ENCODE measurements at places on chromosomes 2 and 18.

DNA sequence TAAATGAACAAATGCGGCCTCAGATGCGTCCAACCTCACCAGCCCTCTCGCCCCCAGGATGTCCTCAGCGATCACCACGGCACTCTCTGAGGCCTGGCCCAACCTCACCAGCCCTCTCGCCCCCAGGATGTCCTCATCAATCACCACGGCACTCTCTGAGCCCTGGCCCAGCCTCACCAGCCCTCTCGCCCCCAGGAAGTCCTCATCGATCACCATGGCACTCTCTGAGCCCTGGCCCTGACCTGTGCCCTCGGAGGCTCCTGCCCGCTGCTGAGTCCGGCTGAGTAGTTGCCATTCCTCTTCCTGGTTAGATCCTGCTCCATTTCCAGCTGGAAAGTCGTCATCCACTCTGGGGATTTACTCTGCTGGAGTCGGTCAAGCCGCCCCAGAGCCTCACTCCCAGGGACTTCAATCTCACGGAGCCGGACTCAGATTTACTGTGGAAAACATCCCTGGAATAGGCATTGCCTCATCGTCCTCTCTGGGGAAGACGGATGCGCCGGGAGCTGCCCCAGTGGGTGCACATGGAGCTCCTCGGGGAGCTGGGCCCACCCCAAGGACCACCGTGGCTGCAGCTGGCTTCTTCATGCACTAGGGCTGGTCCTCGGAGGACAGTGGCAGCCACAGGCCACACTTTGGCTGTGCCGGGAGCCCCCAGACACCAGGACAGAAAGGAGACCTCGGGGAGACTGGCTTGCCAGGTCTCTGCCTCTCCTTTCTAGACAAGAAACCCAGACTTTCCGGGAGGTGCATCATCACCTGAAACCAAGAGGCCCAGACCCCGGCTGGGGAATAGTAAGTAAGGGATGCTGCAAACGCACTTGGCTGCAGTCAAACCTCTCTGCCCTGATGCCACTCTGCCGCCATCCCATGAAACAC lies 230.6 kb downstream of the EIPR1 start:
- DNase-seq, result no peak

GRCh38 chr2:60357996-60358395 lies 195.5 kb downstream of the BCL11A start:
- no peak for DNase-seq

DNA sequence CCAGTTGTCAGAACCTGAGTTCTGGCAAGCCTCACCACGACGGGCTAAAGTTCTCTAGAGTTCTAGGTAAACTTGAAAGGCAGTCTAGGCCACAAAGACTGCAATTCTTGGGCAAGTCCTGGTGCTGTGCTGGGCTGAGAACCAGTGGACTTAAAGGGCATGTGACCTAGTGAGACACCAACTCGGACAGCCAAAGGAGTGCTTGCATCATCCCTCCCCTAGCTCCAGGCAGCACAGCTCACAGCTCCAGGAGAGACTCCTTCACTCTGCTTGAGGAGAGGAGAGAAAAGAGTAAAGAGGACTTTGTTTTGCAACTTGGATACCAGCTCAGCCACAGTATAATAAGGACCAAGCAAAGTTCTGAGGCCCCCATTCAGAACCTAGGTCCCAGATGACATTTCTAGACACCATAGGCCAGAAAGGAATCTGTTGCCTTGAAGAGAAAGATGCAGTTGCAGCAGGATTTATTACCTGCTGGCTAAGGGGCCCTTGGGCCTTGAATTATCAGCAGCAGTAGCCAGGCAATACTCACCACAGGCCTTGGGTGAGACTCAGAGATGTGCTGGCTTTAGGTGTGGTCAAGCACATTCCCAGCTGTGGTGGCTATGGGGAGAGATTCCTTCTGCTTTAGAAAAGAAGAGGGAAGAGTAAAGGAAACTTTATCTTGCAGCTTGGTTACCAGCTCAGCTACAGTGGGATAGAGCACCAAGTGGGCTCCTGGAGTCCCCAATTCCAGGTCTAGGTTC lies 51.8 kb downstream of the UPP2 start:
- no peak for DNase-seq

DNA sequence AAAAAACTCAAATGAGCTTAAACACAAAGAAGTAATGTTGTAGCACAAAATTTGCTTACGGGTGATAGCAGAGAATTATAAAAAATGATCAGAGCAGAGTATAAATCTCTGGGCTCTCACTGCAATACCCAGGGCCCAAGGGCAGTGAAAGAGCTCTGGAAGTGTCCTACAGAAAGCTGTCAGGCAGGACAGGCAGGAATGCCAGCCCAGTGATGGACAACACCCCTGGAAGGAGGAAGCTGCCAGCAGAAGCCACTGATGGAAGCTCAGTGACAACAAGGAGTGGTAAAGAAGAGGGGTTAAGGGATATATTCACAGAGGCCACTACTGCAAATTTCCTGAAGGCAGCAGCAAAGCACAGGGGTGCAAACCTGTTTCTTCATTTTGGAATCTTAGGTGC lies 214.9 kb downstream of the L3MBTL4 start:
- no peak for DNase-seq

GRCh38 chr18:45399643-45400042 lies 215.6 kb upstream of the SLC14A2 start:
- no peak for DNase-seq

- DNase-seq, result no peak
These were observed 12.7 kb downstream of the KDM3A start for GRCh38 chr2:86453836-86454235.

DNA sequence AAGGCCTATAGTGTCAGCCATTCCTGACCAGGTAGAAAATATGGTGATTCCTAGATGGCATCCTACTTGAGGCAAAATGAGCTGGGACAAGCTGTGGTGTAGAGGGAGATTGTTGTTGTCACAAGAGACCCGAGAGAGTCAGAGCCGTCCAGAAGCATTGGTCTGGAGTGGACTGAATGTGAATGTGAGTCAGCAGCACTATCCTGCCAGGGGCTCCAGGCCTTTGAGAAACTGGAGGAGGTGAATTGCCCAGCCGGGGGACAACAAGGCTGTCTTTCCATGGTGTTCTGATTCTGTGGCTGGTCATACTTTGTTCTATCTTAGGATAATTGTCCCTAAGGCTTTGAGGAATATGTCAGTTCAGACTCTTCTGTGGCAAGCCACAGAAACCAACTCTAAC lies 29.4 kb upstream of the EIF2AK3 start:
- DNase-seq, result no peak

GRCh38 chr2:202378001-202378400 lies 1.9 kb downstream of the BMPR2 start:
- no peak for DNase-seq

- no peak for DNase-seq
These were observed 20.5 kb downstream of the FTCDNL1 start for GRCh38 chr2:199830531-199830930.

GRCh38 chr2:222257645-222258044 lies 41.2 kb downstream of the PAX3 start:
- DNase-seq, result no peak

GRCh38 chr2:140363131-140363530 lies 1582.9 kb upstream of the NXPH2 start:
- no peak for DNase-seq

DNA sequence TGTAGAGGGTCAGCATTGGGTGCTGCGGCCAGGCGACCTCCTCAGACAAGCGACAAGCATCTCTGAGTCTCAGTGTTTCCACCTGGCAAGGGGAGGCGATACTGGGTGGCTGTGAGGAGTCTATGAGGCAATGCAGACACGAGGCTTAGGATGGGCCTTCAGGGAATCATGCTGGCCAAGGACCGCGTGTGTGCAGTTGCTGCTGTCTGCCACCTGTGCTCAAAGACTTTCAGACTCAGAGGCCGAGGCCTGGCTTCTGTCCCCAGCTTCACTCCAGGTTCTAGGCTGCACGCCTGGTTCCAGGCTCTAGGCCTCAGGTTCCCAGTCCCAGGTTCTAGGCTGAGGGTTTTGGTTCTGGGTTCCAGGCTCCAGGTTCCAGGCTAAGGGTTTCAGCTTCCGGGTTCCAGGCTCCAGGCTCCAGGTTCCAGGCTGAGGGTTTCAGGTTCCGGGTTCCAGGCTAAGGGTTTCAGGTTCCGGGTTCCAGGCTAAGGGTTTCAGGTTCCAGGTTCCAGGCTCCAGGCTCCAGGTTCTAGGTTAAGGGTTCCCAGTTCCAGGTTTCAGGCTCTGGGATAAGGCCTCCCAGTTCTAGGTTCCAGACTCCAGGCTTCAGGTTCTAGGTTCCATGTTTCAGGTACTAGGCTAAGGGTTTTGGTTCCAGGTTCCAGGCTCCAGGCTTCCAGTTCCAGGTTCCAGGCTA lies 14.8 kb downstream of the LRRFIP1 start:
- DNase-seq, result no peak

Measured in stimulated activated CD8-positive, alpha-beta memory T cell treated with anti-CD3 and anti-CD28 coated beads, Interleukin-15, amount 100 ng/mL, for 48 hours (primary cell).